ACHN (cell line): ENCODE measurements at places on chromosomes 6 and 20.

DNA sequence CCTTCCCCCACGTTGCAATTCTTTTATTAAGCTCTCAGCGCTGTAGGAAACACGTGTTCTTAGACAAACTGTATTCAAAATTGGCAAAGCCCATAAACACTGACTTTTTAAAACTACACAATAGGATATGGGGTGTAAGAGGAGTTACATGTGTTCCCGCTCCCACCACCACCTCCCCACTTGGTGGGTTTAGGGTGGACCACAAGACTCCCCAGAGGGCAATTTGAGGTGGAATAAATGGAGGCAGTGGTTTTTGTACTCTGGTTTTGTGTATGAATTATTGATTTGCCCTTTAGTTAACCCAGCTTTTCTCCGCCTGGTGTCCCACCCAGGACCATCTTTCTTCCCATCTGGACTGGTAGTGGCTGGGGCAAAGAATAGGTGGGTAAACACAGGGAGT lies 3.7 kb downstream of the UQCC2 start:
- DNase-seq = no peak

- DNase-seq = no peak
Measured at GRCh38 chr6:43953794-43954310, 173.4 kb downstream of the MRPL14 start.

DNA sequence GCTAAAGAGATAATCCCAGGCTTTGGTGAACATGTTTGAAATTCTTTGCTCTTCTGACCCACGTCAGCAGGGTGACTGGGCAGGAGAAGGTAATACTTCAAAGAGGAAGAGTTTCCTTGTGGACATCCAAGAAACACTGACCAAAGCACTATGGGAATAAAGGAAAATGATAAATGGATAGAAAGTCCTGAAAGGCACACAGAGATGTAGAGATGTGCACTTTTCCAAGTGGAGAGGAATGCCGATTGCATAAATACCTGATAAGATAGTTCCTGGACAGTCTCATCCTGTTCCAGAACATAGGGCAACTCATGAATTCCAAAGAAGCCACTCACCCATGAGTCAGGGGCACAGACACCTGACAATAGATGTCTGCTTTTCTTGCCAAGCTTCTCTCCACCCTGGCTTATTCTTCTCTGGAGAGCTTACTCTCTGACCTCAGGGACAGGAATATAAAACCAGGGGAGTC lies 191.3 kb upstream of the FOXA2 start:
- peak; percentile 64 for DNase-seq

- peak; percentile 78 for DNase-seq
Measured at GRCh38 chr6:28443112-28443773, at the start of gene ZSCAN23. ZSCAN23 (minus strand) TSS chr6:28443491; CDS start chr6:28436266, 7,225 bp downstream.

- DNase-seq = no peak
Measured at GRCh38 chr20:47876311-47877088, 91.2 kb upstream of the SULF2 start.

DNA sequence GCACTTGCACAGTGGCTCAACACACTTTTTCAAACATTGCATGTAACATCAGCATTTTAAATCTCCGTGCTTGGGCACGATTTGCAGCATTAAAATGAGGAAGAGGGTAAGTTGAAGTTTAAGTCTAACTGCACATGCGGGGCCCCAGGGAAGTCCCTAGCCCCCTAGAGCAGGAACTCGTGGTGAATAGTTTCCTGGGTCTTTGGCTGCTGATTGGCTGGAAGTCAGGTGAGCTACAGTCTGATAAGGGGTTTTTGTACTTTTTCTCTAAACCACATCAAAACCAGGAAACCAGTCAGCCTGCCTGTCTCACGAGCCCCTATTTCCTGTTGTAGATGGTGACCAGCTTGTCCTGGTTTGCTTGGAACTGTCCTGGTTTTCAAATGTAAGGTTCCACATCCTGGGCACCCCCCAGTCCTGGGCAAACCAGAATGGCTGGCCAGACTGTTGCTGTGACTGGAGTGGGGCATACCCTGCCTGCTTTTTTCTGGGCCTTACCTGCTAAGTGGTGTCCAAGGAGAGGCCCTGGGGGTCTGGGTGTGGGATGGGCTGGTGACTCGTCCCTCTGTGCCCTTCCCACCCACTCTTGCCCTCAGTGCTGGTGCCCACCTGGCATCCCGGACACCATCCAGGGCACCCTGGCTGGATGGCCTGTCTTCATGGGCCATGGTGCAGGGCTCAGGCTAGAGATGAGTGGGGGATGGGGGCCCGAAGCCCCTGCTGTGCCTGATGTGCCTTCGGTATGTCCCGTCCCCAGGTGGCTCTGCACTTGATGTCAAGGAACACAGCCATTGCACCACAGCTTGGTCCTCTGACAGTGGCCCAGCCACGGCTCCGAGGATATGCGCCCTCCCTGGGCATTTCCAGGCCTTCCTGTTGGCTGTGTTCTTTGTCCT lies 31.8 kb downstream of the SUN5 start:
- DNase-seq = no peak

DNA sequence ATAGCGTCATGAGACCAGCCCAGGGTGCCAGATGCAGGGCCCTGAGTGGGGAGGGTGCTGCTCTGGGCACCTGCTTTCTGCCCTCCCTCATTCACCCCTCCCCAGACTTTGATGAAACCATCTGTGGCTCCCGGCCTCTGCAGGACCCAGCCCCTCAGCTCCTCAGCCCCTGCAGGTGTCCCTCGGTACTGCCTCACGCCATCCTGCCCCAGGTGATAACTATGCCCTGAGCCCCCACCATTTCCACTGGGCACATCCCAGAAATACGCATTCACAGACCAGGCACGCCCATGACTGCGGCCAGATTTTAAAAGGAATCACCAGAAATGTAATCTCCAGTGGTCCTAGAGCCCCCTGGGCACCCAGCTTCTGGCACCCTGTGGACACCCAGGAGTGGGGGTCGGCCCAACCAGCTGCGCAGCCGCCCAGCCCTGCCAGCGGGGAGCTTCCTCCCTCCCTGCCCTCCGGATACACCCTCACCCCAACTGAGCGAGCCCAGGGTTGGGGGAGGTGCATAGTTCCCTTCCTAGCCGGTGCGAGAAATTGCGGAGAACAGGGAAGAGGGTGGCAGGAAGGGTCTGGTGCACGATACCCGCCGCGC lies 615 bp upstream of the NTSR1 start:
- no peak for DNase-seq

- no peak for DNase-seq
Measured at GRCh38 chr20:56634735-56635385, 5.8 kb downstream of the TFAP2C start.

DNA sequence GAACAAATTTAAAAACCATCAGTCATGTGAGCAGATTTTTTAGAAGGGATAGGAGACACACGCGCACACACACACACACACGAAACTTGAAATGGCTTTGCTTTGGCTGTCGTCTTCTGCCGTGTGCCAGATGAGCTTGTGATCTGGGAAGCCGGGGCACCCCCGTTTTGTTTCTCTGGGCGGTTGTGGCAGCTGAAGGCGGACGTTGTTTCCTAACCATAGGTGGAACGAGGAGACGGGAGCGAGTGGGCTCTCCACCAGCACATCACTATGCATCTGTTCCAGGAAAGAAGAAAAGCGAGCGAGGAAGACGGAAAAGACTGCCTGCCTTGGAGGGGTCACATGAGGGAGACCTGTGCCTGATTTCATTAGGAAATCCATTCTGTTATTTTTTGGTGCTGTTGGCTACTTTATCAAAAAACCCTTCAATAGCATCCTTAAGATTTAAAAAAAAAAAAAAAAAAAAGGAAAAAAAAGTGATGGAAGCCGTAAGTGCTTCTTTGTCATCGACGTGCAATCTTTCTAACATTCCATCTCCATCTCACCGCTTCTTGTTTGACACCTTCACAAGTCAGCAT lies 142.1 kb downstream of the DTNBP1 start:
- no peak for DNase-seq

GRCh38 chr6:66291905-66292304 lies 584.9 kb upstream of the EYS start:
- DNase-seq = no peak

GRCh38 chr6:161300823-161301222 lies 27.0 kb upstream of the AGPAT4 start:
- no peak for DNase-seq

DNA sequence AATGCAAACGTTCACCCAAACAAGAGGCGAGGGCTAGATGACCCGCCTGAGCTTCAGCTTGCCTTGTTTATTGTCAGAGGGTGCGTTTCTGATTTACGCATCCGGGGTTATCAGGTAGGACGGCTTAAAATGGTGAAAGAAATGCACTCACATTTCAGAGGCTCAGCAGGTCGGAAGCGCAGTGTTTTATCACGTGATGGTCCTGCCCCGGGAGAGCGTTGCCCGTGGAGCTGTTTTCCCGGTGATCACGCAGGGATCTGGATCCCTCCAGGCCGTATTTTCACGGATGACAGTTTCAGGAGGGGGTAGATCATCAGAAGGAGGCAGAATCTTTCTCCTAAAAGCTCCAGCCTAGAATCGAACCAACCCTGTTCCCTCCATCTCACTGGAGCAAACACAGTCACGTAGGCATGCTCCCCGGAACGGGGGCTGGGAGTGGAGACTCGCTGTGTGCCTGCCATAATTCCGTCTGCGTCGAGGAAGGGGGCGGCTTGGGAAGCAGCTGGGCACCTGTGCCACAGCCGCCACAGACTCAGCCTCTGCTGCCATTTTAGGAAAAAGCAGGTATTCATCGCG lies 121.7 kb downstream of the SMOC2 start:
- DNase-seq = no peak

DNA sequence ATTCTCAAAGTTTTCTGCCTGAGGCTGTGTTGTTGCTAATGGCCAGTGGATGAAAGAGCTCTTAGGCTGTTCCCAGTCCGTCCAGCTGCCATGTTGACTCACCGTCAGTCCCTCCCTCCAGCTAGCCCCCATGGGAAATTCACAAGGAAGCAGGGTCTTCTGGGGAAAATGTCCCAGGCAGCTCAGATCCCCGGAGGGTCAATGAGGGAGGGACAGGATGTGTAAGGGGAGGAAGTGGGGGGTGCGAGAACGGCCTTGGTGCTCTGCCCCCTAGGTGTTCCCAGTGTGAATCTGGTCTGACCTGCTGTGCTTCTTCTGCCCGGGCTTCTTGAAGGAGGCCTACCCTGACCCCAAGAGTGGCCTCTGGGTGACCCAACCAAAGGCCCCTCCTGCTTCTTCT lies 65.9 kb downstream of the CEBPB start:
- no peak for DNase-seq

DNA sequence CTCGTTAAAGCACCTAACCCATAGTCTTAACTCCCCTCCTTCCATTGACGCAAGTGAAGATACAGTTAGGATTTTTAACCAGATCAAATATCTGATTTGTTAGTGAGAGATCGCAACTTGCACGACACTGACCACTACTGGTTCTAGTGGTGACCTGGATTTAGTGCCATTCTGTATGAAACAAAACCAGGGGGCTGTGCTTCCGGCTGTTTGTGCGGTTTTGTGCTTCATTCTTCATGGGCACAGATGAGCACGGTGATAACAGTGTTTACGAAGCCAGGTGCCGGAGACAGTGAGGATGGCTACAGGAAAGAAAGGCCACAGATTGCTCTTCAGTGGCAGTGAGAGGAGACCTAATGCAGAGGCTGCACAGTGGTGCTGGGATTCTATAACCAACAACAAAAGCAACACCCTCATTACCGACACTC lies 75.5 kb downstream of the NOL4L start:
- no peak for DNase-seq

DNA sequence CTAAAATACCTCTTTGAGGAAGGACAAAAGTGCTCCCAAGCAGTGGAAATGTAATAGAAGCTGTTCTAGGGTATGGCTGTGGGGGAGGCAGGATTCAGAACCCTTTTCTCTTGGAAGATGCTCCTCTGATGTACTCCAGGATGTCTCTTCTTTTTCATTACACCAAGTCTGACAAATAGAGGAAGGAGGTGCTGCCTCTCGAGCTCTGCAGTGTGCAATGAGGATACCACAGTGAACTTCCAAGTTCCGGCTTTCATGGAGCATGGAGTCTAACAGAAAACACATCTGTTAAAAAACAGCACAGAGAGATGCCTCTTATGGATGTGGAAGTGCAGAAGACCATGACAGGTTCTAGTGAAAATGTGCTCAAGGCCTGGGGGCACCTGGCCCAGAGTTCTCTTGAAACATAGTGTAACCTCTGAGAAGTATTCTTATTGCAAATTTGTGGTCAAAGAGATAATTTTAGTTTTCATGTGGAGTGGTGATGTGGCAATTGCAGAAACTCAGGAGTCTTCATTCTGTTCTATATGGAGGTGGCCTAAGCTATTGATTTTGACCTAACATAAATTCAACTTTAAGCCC lies 362.0 kb upstream of the CITED2 start:
- no peak for DNase-seq

DNA sequence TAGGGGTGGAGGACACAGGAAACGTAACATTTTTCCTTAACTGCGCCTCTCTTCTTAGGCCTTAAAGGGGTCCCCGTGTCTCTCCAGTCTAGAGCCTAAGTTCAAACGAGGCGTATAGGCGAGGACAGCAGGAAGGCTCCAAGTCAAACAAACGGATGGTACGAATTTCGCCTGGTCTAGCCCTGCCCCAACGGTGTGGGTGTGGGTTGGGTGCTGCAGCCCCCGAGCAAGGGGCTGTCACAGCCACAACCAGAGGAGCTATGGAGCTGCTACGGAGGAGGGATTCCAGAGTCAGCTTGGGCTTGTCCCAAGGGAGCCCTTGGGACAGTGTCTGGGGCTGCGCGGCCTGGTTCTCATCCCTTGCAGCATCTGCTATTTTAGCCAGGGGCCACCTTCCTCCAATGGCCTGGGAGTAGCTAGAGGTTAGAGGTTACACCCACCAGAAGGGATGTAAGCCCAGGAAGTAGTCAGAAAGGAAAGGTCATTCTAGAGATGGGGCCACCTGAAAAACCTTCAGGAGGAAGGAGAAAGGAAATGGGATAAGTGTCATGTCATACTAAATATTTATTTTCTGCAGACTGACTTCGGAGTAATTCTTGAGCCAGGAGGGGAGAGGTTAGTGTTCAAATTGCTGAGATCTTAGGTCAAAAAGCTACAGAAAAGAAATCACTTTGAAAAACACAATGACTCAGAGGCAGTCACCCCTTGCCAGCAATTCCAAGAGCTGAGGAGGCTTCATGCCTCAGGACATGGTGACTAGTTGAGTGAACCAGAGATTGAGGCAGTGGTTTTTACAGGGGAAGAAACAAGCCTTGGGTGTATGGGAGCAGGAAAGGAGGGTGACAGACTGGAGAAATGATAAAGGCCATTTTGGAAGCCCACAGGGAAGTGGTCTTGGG lies 21.7 kb downstream of the VPS52 start:
- peak; percentile 62 for DNase-seq

DNA sequence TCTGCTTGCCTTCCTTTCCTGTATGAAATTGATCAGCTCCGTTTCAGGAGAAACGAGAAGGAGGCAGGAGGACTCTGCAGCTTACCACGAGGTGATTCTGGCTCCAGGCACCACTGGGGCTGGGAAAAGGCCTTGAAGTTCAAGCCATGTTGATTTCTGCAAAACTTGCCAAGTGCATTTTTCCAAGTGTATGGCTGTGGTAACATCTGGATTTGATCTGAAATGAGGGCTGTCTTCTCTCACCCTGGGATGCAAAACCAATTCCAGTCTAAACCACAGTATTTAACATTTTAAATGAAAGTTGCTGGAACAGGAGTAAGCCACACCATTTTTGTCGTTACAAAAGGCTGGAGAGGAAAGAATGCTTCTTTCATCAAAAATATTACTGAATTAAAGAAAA lies 36.1 kb upstream of the FAM210B start:
- DNase-seq = no peak
